ENCODE measurements at places on chromosomes 12 and 14.

GRCh38 chr12:17695495-17695894 is 394.5 kb downstream of the RERGL start:
- DNase-seq = no peak

- no peak for DNase-seq
Measured at GRCh38 chr12:49284672-49285071, 10.3 kb upstream of the PRPH start.

DNA sequence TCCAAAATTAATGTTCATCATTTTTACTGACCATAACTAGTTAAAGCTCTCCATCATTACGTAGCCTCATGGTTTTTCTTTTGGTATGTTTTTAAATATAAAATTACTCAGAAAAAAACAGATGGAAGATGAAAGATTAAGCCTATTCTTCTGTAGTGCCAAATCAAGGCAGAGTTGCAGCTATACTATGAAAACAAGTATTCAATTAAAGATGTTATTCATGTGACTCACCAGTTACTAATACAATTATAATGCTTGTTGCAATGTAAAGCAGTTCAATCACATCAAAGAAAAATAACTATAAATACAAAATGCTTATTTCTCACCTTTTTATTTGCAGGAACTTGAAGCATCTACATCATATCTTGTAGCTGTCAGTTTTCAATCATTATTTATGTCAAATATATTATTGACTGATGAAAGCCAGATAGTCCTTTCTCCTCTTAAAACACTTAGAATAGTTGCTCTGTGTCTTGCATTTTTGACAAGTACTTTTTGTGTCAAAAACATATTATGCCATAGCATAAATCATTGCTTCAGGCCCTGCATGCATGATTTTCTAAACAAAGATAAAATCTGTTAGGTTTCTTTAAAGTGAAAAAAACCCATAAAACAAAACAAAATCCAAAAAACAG is 36.0 kb upstream of the TRHDE start:
- DNase-seq = no peak

DNA sequence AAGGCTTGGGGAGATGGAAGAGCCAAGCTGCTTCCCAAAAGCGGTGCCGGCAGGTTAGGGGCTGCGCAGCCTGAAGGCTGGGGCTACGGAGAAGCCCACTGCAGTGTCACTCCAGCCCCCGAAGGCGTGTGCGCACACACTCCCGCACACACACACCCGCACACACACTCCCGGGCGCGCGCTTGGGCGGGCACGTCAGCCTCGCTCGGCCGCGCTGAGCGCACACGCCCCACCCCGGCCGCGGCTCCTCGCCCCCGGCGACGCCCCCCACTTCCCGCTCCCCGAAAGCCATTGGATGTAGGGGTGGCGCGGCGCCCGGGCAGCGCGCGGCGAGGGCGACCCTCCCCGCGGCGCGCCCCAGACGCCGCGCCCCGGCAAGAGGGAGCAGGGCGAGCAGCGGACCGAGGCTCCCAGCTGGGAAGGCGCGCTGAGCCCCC is at the start of gene KCNK10:
Gene KCNK10, minus strand, starts transcription at position 184 of the 437 bp plus-strand sequence. CDS start 471 bp downstream, outside the sequence.
- DNase-seq = peak; percentile 58

GRCh38 chr12:21073129-21073528 is 57.9 kb upstream of the SLCO1B1 start:
- no peak for DNase-seq

- no peak for DNase-seq
Measured at GRCh38 chr14:38367922-38368321, 112.0 kb upstream of the CLEC14A start.

- no peak for DNase-seq
Measured at GRCh38 chr14:65790172-65790815, 377.8 kb downstream of the FUT8 start.

GRCh38 chr12:116549993-116550392 is 9.2 kb upstream of the MAP1LC3B2 start:
- no peak for DNase-seq

DNA sequence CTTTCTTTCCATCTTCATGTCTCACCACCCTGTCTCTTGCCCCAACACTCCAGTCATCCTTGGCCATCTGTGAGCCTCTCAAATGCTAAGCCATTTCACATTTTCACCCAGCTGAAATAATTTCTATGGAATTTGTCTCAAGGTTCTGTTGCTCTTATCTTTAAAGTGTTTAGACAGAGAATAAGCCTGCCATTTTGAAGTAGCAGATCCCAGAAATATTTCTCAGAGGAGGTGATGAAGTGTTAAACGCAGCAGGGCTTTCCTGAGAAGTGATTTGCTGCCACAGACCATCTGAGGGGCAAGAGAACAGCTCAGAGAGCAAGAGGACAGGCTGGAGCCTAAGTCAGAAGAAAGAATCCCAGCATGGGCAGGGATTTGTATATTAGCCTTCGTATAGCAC is 71.6 kb upstream of the CLMN start:
- DNase-seq = no peak

- DNase-seq = no peak
Measured at GRCh38 chr14:96729889-96730288, 67.3 kb upstream of the VRK1 start.

GRCh38 chr12:99948370-99948769 is 36.4 kb downstream of the ANKS1B start:
- DNase-seq = no peak

DNA sequence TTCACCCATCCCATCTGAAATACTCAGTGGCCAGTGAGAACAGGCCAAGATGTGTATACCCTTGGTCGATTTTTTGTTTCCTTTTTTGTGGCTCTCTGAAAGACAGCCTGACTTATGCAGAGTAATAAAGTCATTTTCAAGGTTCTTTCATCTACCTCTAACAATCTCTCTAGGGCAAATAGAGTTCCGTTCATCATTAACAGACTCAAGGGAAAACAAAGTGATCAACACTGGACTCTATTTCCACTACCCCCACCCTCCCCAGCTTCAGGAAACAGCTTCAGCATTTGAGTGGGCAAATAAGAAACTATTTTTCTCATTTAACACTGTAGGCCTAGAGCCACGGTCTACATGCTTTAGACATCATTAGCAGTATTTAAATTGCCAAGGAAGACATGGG is 15.9 kb downstream of the PRKAB1 start:
- no peak for DNase-seq

GRCh38 chr12:80205960-80206359 is 106.6 kb downstream of the OTOGL start:
- DNase-seq = no peak

GRCh38 chr12:106392759-106393158 is 35.2 kb downstream of the POLR3B start:
- DNase-seq = peak; percentile 32

- no peak for DNase-seq
Measured at GRCh38 chr14:85122690-85123089, 407.3 kb upstream of the FLRT2 start.

- DNase-seq = peak; percentile 73
Measured at GRCh38 chr14:82080370-82080769, 546.7 kb upstream of the SEL1L start.

DNA sequence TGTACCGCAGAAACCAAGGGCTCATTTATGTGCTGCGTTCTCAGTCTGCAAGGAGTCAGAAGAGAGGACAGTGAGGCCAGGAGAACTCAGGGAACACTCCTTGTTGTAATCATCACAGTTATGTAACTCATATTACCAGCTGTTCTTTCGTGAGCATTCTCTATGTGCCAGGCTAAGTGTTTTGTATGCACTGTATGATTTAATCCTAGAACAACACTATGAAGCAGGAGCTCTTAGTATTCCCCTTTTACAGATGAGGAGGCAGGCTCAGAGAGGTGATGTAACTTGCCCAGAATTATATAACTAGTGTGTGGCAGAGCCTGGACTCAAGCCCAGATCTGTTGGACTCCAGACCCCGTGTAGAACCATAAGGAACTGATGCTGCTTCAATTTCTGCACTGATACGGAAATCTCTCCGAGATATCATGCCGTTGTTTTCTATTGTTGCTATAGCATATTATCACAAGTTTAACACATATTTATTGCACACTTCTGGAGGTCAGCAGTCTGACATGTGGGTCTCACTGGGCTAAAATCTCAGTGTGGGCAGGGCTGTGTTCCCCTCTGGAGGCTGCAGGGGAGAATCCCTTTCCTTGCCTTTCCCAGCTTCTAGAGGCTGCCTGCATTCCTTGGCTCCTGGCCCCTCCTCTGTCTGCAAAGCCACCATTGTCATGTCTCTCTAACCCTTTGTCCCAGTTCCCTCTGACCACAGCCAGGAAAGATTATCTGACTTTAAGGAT is 16.3 kb upstream of the CD9 start:
- no peak for DNase-seq

GRCh38 chr12:122979908-122980182 is 636 bp upstream of the ARL6IP4 start:
- no peak for DNase-seq

DNA sequence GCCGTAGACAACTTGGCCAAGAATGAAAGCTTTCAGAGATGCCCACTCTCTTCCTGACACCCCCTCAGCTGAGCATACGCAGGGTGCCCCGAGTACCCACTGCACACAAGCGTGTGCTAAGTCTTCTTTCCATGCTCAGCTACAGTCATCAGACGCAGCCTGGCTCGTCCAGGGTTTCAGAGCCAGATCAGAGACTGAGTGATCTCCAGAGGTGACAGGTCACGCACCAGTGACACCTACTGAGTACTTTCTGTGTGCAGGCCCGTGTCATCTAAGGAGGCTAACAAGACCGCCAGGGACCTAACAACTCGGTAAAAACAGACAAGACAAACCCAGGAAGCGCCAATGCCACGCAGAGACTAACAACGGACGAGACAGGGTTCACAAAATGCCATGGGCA is 25.1 kb downstream of the STX2 start:
- DNase-seq = no peak

- peak; percentile 87 for DNase-seq
Measured at GRCh38 chr12:54126696-54127537, 61.9 kb downstream of the SMUG1 start.

GRCh38 chr12:89437231-89437630 is 84.9 kb upstream of the DUSP6 start:
- no peak for DNase-seq

GRCh38 chr14:64692986-64693809 is 11.0 kb upstream of the PLEKHG3 start:
- DNase-seq = no peak

All from spinal cord (tissue), 10 donors.